ENCODE measurements at places on chromosomes 7 and 10. TPM values are rescaled to one million over a fixed set of nuclear protein-coding genes. Genes with fewer than 3 reads are reported as not detected.

GRCh38 chr7:111004310-111004901, 86.5 kb upstream of the LRRN3 start:
- no peak for DNase-seq

DNA sequence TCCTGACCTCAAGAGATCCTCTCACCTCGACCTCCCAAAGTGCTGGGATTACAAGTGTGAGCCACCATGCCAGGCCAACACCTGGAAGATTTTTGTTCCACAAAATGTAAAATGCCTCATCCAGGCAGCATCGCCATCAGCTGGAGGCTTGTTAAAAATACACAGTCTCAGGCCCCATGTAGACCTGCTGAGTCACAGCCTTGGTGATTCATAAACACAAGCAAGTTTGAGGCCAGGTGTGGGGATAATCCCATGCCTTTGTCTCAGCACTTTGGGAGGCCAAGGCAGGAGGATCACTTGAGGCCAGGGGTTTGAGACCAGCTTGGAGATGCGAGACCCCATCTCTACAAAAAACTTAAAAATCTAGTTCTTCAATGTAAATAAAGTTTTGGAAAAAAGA, 49.1 kb upstream of the FOXK1 start:
- DNase-seq, result no peak

- DNase-seq, result no peak
Measured at GRCh38 chr7:3495530-3495929, 194.5 kb downstream of the SDK1 start.

DNA sequence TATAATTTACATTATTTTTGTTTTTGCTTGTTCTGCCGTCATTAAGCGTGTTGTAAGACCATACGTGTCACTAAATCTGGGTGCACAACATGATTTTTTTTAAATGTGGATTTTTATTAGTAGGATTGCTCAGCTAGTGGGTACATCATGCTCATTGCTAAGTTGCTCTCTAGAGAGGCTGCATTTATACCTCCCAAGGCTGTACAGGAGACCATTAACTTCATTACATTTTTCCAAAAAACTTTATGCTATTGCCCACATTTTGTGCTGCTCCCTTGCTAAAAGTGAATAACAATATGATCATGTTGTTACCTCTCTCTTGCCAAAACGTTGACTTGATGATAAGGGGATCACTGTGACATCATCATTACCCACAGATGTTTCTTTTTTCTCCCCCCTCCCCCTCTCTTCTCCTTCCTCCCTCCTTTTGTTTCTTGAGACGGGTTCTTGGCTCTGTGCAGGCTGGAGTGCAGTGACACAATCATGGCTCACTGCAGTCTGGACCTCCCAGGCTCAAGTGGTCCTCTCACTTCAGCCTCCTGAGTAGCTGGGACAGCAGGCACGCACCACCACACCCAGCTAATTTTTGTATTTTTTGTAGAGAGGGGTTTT, 65.1 kb downstream of the BMPR1A start:
- DNase-seq, result no peak

DNA sequence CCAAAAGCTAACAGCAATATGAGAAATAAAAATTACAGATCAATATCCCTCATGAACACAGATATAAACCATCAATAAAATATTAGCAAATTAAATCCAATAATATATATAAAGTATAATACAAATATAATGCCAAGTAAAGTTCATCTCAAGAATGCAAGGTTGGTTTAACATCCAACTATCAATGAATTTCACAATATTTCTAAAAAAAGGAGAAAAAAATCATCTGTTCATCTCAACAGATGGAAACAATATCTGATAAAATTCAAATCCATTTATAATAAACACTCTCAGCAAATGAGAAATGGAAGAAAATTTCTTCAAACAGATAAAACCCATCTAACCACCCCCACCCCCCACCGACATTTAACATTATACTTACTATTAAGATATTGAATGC, 86.9 kb downstream of the SIRT1 start:
- no peak for DNase-seq

GRCh38 chr10:1323951-1324350, 267.8 kb downstream of the WDR37 start:
- no peak for DNase-seq

GRCh38 chr7:151306374-151306773, 35.2 kb upstream of the NUB1 start:
- DNase-seq, result no peak

DNA sequence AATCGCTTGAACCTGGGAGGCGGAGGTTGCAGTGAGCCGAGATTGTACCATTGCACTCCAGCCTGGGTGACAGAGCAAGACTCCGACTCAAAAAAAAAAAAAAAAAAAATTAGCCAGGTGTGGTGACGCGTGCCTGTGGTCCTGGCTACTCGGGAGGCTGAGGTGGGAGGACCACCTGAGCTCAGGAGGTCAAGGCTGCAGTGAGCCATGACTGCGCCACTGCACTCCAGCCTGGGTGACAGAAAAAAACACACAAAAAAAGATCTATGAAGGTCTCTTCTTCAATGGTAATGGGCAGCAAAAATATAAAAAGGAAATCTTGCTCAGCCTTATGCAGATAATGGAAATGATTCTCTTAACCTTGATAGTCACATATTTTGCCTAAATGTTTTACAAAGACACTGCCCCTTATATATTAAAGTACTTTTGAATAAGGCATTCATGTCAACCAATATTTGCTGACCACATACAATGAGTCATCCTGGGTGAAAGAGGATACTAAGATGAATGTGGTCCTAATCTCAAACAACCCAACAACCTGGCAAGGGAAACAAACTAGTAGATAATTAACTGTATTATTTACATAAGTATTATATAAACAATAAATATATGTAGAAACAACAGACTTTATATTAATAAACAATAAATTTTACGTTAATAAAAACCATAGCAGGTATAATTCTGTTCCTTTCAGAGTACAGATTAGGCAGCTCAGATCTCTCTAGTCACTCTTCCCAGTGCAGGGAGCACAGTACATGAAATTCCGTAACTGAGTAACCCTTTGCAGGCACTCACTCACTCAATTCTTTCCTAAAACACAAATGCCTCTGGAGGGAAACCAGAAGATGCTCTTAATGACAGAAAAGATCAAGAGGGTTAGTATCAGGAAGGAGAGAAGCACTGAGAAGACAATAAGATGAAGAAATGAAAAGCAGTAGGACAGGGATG, 8.1 kb downstream of the TOMM7 start:
- DNase-seq, result no peak

GRCh38 chr7:71171476-71171875, 39.5 kb downstream of the GALNT17 start:
- no peak for DNase-seq

- no peak for DNase-seq
Measured at GRCh38 chr7:118350260-118350659, 125.8 kb downstream of the ANKRD7 start.

DNA sequence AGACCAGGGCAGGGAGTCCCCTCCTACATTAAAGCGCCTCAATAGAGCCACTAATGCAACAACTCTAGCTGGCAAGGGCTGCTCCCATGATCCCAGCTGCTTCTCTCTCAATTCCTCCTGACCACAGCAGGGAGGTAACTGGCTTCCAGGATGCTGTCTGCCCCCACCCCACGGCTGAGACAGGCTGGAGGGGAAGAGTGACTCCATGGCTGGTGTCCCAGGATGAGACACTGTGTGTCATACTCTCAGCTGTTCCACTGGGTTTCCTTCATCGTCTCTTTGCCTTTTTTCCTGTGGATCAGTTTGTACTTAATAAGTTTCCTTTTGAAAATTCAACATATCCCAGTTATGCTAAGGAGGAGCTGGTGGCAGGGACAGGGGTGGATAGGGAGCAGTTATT, 27.7 kb upstream of the MYH16 start:
- DNase-seq, result no peak

DNA sequence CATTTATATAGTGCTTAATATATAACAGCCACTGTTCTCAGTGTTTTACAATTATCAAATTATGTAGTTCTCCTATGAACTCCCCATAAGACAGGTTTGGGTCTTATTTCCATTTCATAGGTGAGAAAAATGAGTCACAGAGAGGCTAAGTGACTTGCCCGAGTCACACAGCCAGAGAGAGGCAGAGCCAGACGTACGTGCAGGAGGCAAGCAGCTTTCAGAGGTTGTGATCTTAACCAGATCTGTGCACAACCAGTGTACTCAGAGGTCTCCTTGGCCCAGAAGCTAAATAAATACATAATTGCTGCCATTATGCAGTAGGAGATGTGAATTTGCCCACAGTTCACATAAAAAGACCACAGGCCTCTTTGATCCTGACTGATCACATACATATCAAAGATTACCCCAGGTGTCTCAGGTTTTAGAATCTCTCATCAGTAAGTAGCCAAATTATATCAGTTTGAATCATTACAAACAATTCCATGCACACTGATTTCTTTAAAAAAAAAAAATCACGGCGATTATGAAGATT, 304.7 kb upstream of the AOAH start:
- DNase-seq, result no peak

- no peak for DNase-seq
Measured at GRCh38 chr10:131868436-131868835, 32.4 kb upstream of the PPP2R2D start.

DNA sequence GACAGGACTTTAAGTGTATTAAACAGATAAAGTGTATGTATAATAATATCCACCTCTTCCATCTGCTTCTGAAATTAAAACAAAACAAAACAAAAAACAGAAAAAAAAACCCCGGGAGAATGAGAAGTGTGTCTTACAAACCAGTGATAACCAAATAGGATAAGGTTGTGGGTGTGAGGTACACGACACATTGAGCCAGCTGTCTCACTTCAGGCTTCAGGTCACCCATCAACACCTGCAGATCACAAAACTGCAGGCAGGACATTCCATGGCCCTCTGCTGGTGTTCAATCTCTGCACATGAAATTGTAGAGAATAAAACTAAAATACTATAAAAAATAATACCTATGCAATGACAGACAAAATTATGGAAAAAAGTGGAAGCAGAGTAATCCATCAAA, 339.9 kb downstream of the SFMBT2 start:
- no peak for DNase-seq

DNA sequence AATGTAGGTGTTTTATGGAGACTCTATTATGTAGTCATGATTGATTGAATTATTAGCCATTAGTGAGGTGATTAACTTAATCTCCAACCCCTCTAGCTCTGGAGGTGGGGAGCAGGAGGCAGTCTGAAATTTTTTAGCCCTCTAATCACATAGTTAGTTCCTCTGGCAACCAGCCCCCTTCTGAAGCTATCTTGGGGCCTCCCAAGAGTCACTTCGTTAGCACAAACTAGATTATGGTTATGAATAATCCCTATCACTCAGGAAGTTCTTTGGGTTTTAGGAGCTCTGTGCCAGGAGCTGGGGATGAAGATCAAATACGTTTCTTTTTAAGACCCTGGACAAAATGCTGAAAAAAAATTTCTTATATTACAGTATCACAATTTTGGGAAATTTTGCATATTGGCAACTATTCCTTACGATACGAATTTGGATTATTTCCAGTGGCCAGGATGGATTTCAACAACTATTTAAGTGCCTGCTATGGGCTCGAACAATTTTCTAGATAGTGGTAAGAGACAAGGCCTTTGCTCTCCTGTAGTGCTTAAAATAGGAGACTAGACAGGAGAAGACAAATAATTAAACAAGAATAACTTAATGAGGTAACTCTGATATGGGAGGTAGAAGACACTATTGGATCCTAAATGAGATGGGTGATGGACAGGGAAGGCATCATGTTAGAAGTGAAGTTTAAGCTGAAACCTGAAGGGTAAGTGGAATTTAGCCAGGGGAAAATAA, 52.9 kb downstream of the BTAF1 start:
- no peak for DNase-seq

GRCh38 chr7:13577566-13578145, 411.8 kb downstream of the ETV1 start:
- DNase-seq, result no peak

DNA sequence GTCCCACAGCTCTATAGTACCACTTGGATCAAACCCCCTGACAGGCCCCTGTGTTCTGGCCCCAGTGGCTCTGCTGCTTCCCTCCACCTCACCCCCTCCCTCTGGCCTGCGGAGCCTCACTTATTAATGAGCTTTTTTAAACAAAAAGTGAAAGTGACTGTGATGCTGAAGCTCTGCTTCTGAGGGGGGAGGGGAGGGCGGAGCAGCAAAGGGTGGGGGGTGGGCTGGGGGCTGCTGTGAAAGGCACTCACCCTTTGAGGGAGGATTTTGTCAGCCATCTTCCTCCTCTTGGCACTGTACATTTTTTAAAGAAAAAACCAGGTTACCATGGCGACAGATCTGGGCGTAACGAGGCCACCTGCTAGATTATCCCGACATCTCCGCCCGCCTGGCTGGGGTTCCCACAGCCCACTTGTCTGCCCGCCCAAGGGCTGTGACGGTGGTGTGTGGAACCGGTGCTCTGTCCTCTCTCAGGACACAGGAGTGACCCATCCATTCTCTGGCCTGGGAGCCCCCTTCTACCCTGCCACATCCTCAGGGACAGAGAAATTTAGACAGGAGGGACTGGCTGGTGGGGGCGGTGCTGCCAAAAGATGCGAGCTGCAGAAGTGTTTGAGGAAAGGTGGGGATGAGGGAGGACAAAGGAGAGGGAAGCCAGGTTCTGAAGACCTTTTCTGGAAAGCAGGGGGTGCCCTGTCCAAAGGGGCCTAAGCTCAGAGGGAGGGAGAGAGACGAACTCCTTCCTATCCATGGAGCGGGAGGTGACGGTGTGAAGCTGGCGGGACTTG, 4.9 kb downstream of the SMARCD3 start:
- DNase-seq, result peak; percentile 68

GRCh38 chr10:119642556-119643111, 8.5 kb upstream of the BAG3 start:
- DNase-seq, result no peak

DNA sequence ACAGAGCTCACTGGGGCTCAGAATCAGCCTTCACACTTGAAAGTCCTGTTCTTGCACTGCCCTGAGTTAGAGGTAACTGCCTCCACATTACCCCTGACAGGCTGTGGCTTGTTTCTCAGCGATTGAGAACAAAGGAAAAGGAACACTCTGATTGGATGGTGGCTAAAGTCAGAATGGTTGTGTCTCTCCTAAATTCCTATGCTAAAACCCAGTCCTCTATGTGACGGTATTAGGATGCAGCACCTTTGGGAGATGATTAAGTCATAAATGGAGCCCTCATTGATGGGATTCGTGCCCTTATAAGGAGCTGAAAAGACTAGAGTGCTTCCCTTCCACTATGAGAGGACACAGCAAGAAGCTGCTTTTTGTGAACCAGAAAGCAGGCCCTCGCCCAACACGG, 38.9 kb upstream of the DGKI start:
- DNase-seq, result no peak

GRCh38 chr10:22429146-22429545, 83.8 kb downstream of the SPAG6 start:
- DNase-seq, result no peak

The HACD1 gene
- not detected for polyA plus RNA-seq

The H2BK1 gene
- polyA plus RNA-seq, result not detected

The CYP2C9 gene
- polyA plus RNA-seq, result not detected

The COMMD3 gene
- polyA plus RNA-seq, result 113 TPM

The SRRM3 gene
- not detected for polyA plus RNA-seq

The COL1A2 gene
- polyA plus RNA-seq, result not detected

The RGS10 gene
- 25.0 TPM for polyA plus RNA-seq
